ENCODE measurements at places on chromosomes 3 and 15. TPM values are rescaled to one million over a fixed set of nuclear protein-coding genes. Genes with fewer than 3 reads are reported as not detected.

Gene CD200
- total RNA-seq, result not detected

Gene CFAP20DC
- total RNA-seq, result 1.8 TPM

Gene BOC
- not detected for total RNA-seq

Gene NECTIN3
- not detected for total RNA-seq

Gene MUC13
- total RNA-seq, result not detected

Gene ZKSCAN7
- total RNA-seq, result not detected

Gene CNTN4
- total RNA-seq, result not detected

DNA sequence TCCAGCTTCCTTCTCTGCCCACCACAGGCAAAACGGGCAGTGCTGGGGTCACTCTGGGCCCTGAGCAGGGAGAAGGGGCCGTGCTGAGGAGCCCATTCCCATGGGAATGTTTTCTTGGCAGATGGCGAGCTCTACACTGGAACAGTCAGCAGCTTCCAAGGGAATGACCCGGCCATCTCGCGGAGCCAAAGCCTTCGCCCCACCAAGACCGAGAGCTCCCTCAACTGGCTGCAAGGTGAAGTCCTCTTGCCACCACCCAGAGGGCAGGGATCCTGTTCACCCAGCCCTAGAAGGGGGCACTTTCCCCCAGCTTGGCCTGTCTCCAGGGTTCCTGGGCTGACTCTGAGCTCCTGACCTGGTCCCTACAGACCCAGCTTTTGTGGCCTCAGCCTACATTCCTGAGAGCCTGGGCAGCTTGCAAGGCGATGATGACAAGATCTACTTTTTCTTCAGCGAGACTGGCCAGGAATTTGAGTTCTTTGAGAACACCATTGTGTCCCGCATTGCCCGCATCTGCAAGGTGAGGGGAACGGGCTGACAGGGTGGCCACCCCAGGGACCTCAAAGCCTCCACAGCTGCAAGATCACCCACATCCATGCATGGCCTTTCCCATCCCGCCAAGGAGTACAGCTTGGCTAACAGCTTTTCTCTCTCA, 12.4 kb downstream of the CIB1 start:
- peak; percentile 52 for DNase-seq

DNA sequence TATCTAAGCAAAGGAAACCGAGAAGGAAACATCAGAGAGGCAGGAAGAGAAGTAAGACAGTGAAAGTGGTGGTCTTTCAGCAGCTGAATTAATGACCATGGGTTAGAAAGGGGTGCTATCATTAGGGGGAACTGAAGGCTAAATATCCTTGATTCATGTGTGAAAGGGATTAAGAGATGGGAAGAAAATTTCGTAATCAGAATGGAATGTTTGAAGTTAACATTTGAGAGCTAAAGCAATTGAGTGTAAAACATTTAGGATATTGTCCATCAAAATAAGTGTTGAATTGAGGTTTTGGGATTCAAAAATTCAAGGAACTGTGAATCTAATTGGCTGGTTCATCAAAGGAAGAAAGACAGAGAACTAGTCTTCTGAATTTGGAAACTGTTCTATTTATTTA, 4.1 kb upstream of the ECT2 start:
- no peak for DNase-seq

GRCh38 chr3:124381575-124382333, 348.5 kb upstream of the UMPS start:
- no peak for DNase-seq

DNA sequence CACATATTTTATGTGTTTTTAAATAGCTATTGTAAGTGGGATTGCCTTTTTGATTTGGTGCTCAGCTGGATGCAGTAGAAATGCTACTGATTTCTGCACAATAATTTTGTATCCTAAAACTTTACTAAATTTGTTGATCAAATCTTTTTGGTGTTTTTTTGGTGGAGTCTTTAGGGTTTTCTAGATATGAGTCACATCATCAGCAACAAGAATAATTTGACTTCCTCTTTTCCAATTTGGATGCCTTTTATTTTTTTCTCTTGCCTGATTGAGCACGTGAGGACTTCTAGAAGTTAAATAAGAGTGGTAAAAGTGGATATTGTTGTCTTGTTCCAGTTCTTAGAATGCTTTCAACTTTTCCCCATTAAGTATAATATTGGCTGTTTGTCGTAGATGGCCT, 51.3 kb downstream of the TLNRD1 start:
- no peak for DNase-seq

DNA sequence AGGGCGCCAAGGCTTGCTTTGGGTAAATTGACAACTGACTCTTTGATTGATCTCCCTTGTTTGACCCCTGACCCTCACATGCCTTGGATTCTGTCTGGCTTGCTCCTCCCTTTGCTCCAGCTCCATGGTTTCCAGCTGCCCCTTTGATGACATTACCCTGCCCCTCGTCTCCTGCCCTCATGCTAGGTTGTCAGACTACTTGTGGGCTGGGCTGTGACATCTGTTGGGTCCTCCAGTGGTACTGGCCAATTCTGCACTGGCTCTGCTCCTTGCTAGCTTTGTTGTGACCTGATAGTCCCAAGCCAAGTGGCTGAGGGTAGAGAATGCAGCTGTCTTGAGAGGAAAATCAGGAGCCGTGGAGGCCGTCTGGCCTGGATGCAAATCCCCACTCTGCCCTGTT, 6.2 kb downstream of the THSD4 start:
- no peak for DNase-seq

- DNase-seq, result no peak
These were observed at the start of gene COL7A1 for GRCh38 chr3:48595075-48595525. Gene COL7A1 (minus strand): TSS chr3:48595329. CDS start chr3:48595159, 170 bp downstream.

DNA sequence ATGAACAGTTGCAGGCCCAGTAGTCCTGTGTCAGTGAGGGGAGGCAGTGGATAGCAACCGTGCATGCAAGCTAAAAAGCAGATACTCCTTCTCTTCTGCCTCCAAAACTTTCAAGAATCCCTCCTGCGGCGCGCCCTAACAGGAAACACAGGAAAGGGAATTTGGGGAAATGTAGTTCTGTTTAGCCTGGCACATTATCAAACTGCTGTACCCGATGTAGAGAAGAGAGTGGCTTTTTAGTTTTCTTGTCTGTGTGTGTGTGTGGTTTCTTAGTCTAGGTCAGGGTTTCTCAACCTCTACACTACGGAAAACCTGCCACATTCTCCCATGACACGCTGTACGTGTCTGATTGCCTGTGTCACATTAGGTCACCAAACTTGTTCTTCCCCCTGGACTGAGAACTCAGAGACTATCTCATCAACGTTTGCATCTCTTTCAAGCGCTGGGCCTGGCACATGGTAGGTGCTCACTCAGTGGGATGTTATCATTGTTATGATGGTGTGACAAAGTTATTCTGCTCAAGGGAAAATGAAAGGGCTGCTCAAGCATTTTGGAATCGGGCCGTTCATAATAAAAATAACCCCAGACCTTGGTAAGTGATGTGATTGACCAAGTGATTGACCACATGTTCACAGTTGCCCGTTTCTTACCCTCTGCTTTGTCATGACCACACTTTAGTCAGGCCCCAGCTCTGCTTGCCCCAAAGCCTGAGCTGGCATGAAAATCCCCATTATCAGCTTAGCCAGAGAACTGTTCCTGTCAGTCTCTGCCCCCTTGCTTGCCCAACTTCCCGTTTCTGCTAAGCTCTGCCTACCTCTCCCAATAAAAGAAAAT, 33.2 kb downstream of the TM4SF4 start:
- DNase-seq, result no peak

- no peak for DNase-seq
These were observed 112.7 kb downstream of the CHSY1 start for GRCh38 chr15:101138913-101139880.

DNA sequence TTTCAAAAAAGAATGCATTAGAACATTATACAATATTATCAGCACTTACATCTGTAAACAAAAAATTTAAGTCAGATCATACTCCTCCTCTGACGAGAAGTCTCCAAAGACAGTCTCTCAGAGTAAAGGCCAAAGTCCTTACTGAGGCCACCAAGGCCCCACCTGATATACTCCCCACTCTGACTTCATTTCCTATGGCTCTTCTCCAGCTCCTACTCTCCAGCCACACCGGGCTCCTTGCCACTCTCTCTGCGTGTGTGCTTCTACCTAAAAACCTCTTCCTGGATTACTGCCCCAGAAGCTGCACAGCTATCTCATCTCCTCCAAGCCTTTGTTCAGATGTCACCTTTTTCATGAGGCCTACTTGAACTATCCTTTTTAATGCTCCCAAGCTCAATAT, 5.0 kb downstream of the DCP1A start:
- DNase-seq, result no peak

DNA sequence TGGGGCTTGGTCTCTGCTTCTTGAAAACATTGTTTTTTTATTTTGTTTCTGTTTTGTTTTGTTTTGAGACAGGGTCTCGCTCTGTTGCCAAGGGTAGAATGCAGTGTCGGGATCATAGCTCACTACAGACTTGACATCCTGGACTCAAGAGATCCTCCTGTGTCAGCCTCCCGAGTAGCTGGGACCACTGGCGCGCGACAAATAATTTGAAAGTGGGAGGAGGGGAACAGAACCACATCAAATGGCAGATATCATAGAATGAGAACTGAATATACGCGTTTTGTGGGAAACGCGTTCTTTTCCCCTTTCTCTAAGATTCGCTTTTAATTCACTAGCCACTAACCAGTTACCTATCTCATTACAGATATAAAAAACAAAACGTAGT, 641 bp upstream of the VPS13C start:
- DNase-seq, result no peak

DNA sequence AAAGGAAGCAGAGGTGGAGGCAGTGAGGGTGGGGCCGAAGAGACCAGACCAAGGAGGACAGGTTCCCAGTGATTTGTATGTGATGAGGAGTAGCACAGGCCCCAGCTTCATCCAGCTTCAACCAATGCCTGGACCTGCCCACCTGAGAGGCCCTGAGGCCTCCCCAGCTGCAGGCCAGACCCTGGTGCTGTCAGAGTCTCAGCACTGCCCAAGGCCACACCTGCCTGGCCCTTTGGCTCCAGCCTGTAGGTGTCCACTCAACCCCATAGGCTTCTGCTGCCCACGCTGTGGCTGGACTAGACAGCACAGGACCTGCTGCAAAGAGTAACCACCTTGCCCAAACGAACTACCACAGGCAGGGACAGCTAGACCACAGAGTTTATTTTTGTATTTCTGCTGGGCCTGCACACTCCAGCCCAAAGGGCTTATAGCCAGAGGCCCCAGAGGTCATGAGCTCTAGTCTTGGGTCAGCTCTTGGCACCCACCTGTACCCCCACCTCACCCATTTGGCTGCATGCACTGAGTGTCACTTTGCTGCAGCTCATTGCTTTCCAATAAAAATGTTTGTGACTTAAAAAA, 81.9 kb upstream of the CDV3 start:
- DNase-seq, result no peak

GRCh38 chr15:68399096-68400065, 32.6 kb downstream of the ITGA11 start:
- DNase-seq, result no peak

DNA sequence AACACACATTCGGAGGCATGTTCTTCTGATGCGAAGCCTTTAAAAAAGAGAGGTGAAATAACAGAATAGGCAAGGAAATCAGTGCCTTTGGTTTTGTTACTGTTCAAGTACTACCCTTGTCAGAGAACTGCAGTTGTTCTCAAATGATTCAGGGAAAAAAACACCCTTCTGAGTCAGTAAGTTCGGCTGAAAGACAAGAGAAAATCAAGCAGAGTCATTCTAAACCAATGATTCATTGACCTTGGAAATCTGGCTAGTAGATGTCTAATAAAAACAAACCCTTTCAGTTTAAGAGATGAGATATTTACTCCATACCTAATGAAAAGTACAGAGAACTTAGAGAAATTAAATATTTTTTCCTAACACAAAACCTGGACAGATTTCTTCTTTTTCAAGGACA, 72.7 kb upstream of the ABI3BP start:
- DNase-seq, result no peak

DNA sequence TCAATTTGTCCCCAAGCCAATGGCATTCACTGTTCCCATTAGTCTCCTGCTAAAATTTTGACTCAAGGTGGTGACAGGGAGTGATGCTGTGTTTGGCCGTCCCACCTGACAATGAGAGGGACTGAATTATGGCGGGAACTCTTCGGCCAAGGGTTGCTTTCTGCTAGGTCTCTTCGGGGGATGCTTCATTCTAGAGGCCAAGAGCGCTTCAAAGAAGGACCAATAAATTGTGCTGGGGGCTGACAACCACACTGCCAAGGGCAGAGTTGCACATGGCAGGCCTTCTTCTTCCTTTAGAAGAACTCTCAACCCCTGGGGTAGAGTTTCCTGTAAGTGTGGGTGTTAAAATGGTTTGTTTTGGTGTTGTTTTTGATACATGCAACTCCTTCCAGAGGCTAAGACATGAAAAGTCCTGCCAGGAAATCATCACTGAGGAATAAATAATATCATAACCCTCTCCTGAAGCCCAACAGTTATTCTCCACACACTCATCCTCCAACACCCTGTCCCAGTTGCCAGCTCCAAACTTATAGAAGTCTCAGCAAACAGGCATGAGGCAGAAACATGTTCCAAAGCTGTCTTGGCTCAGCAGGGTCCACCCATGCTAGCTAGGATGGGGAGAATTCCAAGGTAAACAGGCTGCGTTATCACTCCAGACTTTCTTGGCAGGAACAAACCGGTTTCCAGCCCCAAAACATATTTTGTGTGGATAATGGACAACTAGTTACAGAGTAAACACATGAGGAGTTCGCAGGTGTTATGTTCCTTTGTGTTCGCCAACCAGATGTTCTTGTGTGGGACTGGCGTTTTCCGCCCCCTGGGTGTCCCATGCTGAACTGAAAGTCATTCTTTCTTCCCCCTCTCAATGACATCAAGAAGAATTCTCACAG, 396.7 kb upstream of the RGMA start:
- DNase-seq, result no peak

DNA sequence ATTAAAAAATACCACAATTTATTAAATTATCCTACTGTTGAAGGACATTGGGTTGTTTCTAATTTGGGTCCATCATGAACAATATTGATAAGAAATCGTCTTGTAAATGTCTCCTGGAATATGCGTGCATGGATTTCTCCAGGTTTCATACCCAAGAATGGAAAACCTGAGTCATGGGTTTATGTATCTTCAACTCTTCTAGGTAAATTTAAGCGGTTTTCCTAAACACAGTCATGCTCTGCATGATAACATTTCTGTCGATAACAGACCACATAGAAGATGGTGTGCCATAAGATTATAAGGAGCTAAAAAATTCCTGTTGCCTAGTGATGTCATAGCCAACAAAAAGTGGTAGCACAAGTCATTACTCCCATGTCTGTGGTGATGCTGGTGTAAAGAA, 39.9 kb upstream of the SCN5A start:
- no peak for DNase-seq

DNA sequence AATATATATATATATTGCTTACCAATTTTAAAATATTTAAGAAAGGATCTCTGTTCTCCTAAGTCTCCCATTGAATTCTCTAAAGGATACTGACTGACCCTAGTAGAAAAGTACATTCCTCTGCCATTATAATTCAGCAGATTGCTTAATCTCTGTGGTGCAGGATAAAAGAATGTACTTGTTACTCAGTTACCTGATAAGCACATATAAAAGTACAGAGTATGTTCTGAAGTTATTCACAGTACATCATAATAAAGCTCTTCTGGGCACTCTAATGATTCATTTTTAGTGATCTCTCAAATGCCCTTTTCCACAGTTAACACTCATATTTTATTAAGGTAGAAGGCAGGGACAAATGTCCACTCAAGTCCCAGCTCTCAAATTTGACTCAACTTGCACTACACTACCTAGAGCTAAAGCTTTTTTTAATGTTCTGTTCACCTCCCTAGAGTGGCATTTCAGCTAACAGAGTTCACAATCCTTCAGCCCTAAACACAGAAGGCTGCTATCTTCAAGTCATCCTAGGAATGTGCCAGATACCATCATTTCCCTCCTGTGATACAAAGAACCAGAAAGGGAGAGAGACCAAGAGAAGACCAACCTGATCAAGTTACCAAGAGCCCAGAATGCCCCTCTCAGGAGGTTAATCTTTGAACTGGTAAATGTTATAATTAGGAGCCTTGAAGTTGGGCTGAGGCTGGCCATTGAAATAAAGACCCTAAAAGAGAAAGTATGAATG, 53.3 kb downstream of the MEIS2 start:
- no peak for DNase-seq
